A673 (cell line): ENCODE measurements at places on chromosomes 7 and 10.

GRCh38 chr7:70799841-70800405, 332.0 kb upstream of the GALNT17 start:
- no peak for DNase-seq

- no peak for DNase-seq
Observed at GRCh38 chr7:128791972-128792327, 182 bp downstream of the CCDC136 start.

DNA sequence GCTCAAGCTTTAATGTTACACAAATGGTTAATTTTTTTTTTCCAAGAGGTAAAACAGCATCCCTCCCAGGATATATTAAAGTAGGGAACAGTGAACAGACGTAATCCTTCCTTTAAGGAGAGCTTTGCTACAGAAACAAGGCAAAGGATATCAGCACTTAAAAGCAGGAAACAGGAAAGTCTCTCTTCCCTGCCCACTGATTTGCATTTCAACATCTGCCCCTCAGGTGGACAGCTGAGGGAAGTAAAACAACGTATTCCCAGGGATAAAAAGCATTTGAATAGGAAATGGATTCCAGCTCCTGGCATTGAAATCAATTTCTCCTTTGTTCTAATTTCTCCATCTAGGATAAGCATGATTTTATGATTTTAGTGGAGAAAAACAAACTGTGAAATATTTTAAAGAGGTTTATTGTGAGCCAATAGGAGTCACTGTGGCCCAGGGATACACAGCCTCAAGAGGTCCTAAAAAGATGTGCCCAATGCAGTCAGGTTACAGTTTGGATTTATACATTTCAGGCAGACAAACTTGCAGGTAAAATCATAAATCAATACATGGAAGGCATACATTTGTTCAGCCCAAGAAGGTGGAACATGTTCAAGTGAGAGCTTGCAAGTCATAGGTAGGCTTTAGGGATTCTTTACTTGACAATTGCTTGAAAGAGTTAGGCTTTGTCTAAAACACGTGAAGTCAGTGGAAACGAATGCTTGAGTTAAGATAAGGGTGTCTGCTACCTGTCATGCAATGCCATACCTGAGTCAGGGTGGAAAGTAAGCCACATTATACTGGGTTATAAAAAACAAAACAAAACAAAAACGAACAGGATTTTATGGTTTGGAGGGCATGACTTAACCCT, 286.2 kb upstream of the VWC2 start:
- DNase-seq, result no peak

GRCh38 chr10:118472415-118473304, 122.8 kb downstream of the PRLHR start:
- no peak for DNase-seq

- no peak for DNase-seq
Observed at GRCh38 chr10:120039826-120040225, 147.3 kb downstream of the SEC23IP start.

GRCh38 chr7:9978106-9979064, 995.3 kb upstream of the PHF14 start:
- DNase-seq, result no peak
